ENCODE measurements at places on chromosomes 3 and 15.

DNA sequence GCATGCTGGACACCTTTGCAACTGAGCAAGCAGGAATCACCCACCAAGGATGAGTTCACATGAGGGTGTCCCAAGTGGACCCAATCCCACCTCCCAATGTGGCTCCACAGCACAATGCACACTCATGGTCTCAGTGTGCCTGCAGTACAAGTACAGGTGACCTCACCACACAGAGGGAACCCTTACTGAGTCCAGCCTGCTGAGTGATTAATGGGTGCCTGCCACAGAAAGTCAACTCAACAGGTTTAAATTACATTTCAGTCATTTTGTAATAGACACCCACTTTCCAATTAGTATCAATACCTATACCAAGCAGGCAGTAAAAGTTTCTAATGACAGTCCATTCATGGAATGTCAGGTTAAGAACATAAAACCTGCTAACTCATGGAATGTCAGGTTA is 59.5 kb downstream of the HERC2 start:
- no peak for DNase-seq

- DNase-seq, result no peak
Observed at GRCh38 chr15:45084163-45084562, 29.8 kb downstream of the DUOX2 start.

GRCh38 chr3:127760361-127760760 is 62.0 kb downstream of the MGLL start:
- DNase-seq, result no peak

GRCh38 chr15:74252291-74252690 is 16.2 kb downstream of the CCDC33 start:
- DNase-seq, result no peak

DNA sequence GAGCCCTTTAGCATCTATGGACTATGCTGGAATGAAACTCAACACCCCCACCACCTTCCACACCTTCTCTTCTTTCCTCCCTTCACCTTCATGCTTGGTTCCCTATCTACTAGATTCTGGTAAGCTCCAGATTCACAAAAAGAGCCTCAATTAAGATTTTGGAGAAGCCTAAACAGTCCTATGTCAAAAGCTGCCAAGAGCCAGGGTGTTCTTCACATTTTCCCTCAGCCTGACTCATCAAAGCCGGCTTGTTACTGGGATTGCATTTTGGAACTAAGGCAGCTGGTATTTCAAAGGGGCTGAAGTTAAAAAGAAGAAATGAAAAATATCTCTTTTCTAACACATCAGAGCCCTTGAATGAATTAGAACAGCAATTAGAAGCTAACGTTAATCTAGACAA is 247.7 kb downstream of the MYRIP start:
- no peak for DNase-seq

DNA sequence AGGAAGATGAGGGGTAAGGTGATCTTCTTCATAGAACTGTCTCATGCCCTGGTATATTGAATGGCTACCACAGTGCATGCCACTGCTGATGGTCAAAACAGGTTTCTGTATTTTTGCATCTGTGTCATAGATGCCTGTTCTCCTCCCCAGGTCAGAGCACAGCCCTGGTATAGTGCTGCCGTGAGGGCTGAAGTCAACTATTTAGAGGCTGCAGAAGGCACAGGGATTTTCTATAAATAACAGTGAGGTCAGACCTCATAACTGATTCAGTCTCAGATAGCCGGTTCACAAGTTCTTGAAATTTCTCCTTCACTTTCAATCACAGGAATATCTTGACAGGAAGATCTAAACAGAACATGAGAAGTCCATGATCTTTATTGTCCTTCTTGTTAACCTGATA is 99.2 kb upstream of the NUDT16 start:
- no peak for DNase-seq

DNA sequence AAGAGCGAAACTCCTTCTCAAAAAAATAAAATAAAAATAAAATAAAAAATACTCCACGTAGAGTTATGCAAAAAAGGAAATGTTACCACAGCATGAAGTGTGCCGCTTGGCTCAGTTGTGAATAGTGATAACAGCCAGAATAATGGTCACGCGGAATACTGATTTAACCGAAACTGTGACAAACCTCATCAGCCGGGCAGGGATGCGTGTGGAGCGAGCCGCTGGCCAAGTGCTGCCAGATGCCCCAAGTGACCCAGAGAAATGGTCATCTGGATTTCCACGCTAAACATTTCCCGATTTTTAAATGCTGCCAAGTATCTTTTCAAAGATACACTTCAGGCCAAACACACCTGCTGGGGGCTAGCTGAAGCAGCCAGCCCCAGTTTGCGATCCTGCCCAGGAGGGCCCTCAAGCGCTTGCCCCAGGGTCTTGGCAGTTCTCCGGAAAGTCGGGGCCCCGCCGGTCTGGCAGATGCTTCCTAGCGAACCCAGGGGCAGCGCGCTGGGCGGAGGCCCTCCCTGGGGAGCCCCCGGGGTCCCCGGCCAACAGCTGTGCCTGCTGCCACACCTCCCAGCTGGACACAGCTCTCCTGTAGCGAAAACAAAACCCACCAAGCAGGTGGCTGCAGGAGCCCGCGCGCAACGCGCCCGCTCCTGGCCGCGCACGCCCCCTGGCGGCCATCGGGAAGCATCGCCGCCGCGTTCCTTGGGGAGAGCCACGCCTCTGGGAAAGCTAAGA is 35.1 kb downstream of the CMTM6 start:
- peak; percentile 66 for DNase-seq
